ENCODE measurements at places on chromosomes 13 and 19.

GRCh38 chr19:35236638-35237400 lies 8.3 kb upstream of the FAM187B start:
- DNase-seq: no peak

DNA sequence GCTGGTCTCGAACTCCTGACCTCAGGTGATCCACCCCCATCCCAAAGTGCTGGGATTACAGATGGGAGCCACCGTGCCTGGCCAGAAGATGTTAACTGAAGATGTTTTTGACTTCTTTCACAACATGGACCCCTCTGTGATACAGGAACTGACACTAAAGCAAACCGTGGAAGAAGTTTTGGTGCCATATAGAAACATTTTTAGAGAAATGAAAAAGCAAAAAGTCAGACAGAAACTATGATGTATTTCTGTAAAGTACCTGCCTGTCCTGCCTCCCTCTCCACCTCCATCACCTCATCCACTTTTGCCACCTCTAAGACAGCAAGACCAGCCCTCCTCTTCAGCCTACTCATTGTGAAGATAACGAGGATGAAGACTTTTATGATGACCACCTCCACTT lies 11.3 kb downstream of the FBXO27 start:
- DNase-seq: no peak

DNA sequence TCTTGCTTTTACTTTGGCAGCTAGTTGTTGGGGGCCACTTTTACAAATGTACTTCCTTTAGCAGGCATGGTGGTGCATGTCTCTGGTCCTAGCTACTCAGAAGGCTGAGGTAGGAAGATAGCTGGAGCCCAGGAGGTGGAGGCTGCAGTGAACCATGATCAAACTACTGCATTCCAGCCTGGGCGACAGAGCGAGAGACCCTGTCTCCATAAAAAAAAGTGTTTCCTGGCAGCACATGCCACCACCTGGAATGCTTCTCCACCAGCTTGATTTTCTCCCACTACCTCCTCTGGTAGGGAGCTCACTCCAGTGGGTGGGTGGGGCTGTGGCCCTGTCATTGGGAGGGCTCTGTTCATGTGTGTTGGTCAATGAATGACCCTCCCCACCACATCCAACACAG lies 12.5 kb downstream of the FZR1 start:
- no peak for DNase-seq

GRCh38 chr13:24284889-24285565 lies 24.4 kb upstream of the C1QTNF9 start:
- no peak for DNase-seq

DNA sequence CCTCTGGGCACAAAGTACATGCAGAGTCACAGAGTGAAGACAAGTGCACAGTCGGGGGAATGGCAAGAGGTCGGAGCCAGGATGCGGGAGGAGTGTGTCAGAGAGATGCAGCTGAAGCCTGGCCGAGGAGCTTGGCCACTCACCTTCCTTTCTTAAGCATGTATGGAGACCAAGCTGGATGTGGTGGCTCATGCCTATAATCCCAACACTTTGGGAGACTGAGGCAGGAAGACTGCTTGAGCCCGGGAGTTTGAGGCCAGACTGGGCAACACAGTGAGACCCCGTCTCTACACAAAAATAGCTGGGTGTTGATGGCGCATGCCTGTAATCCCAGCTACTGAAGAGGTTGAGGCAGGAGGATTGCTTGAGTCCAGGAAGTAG lies 67.0 kb downstream of the LATS2 start:
- DNase-seq: no peak

DNA sequence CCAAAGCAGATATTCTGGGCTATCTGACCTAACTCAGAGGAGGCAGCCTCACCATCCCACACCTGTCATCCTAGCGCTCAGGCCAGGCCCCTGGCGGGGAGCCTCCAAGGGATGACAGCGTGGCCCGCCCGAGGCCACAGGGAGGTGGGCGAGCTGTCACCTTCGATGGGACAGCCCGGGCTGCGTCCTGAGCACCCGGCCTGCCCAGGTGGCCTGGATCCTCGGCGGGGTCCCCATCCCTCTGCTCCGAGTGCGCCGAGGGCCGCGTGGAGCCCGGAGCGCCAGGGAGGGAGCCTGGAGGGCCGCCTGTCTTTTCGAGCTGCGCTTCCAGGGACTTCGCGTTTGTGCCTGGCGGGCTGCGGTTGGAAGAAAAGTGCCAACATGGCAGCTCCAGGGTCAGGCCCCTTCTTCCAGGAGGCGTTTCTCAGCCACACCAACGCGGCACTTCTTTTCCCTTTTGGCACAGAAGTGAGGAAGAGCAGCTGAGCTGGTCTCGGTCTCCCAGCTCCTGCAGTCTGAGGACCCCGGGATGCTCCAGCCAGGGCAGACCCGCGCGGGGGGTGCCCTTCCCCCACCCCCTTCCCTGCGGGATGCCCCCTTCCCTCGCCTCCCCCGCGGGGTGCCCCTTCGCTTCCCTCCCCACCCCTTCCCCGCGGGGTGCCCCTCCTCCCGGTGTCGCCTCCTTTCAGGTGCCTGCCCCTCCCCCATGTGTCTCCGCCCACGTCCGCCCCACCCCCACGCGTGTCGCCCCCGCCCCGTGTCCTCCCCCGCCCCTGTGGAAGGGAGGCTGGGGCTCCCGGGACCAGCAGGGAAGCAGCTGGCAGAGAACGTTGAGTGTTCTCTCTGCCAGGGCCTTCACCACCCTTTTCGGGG lies 42.3 kb downstream of the GJA3 start:
- DNase-seq: no peak

DNA sequence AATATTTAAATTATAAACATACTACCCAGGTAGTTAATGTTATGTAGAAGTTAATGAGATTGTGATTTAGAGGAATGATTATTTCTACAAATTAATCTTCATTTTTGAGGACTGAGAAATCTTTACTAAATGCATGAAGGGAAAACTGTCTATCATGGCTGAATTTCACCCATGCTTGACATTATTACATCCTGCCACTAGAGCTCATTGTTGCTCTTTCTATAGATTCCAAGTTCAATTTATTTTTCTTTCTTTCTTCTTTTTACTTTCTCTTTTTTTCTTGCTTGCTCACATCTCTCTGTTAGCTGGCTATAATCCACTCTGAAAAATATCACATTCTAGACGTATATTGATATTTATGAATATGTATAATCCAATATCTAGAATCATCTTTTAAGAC lies 505.0 kb upstream of the KLHL1 start:
- DNase-seq: no peak

GRCh38 chr19:38319421-38320258 lies at the start of gene KCNK6:
KCNK6 (plus strand) TSS chr19:38319845; CDS start chr19:38319951, 106 bp downstream.
- no peak for DNase-seq

GRCh38 chr19:29812080-29812880 lies 489 bp downstream of the CCNE1 start:
- DNase-seq: no peak

- no peak for DNase-seq
Measured at GRCh38 chr19:30861919-30862318, 487.3 kb downstream of the TSHZ3 start.

Data from stimulated activated CD4-positive, alpha-beta T cell treated with anti-CD3 and anti-CD28 coated beads, TNF-alpha, amount 100 ng/mL, for 1 hour (primary cell).